DMS153 (cell line): ENCODE measurements at places on chromosomes 16 and 17.

GRCh38 chr17:75115555-75115954 is 5.8 kb downstream of the ARMC7 start:
- DNase-seq: no peak

DNA sequence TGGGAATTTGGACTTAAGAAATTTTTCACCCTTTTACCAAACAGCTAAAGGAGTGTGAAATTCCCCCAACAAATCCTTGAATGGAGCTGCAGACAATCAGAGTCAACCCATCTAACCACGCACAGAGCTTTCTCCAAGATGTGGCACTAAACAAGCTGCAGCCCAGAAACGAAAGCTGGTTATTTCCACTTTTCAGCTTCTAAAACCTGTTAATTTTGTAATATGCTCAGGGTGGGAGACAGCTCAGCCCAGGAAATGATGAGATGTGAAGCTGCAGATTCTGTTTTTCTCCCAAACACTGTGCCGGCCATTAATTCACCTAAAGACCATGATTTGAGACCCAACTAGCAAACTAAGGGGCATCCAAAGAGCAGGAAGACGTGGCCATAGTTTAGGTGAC is 33.2 kb upstream of the ABR start:
- no peak for DNase-seq

DNA sequence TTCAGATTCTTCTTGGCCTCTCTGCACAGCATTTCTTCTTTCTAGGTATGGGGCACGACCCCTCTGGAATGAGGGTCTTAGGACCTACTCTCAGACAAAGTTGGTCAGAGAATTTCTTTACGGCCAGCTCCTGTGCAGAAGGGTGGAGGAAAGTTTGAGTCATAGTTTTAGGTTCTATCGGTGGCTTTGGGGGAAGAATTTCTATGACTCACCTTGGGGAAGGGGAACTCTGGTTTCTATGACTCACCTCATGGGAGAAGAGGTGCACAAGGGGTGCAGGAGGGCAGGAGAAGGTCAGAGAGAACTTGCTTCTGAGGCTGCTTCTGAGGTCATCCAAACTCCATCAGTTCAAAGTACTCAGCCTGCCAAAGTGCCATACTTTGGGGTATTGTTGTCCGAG is 2.5 kb upstream of the ABCC12 start:
- no peak for DNase-seq

DNA sequence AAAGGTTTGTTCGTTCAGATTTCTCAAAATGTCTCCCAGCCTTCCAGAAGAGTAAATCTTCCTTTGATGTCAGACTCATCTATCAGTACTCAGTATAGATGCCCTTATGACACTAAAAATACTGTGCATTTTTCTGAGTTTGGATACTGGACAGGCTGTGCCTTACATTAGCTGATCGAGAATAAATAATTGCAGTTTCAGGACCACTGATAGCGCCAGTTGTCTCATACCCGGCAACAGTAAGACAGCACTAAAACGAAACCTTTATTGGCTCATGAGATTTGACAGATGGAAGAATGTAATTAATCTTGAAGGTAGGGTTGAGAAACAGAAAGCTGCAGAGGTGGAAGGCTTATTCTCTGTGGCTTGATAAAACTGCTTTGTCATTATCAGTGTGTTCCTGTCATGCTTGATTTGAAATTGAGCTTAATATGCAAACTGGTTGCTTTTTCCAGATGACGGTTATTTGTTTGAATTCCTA is 1.2 kb downstream of the ATP6V0A1 start:
- DNase-seq: no peak

DNA sequence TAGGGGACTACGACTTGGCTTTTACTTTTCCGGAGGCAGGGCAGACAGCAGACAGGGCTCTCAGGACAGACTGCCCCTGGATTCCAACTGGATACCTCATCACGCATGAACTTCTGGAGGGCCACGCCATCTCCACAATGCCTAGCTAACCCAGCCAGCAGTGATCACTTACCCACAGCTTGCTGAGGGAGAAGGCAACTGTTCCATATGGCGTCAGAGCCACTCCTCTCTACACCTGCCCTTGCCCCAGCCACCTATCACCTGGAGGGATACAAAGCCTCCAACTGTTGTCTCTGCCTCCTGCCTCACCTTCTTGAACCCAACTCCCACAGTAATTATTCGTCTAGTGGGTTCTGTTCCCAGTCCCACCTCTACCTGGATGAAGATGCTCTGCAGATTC is 8.8 kb downstream of the MYO19 start:
- no peak for DNase-seq

- DNase-seq: no peak
Measured at GRCh38 chr16:81629896-81630634, 149.0 kb upstream of the PLCG2 start.

- no peak for DNase-seq
Measured at GRCh38 chr16:75620326-75621169, 2.5 kb downstream of the ADAT1 start.

DNA sequence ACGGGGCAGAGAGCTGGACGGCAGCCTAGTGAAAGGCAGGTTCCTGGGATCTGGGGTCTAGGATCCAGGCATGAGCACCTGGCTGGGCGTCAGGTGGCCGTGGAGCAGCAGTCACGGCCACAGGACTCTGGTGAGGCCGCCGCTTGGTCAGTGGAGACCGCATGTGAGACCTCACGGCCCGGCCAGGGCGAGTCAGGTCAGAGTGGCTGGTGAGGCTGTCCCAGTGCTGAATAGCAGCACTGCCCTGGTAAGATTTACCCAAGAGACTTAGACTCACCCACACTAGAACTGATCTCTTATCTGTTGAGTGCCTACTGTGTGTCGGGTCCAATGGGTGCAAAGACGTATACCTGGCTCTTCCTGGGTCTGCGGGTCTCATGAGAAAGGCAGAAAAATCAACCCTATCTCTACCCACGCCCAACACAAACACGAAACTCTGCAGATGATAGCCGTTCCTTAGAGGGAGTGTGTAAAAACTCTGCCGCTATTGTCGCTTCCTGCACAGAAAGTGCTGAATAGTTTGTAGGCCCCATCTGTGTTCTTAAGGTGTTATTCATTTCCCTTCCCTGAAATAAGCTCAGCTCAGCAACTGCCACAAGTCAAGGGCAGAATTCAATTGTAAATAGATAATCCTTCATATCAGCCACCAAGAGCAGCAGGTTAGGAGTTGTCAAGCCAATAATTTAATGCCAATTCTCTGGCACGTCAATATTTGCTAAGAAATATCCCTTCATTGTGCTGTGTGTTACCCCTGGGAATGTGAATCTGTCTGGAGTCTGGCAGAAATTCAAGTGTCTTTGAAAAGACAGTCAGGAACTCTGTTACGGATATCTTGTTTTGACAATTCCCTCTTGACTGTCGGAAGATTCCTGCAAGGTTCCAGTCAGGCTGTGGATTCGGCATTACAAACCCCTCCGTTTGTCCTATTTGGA is 240.0 kb downstream of the NTN1 start:
- DNase-seq: no peak

GRCh38 chr17:39402244-39402889 is 941 bp upstream of the FBXL20 start:
- DNase-seq: peak; percentile 93

- DNase-seq: no peak
Measured at GRCh38 chr17:6098050-6098822, 28.1 kb downstream of the WSCD1 start.

- peak; percentile 42 for DNase-seq
Measured at GRCh38 chr16:89582614-89583196, 7.1 kb downstream of the CPNE7 start.

DNA sequence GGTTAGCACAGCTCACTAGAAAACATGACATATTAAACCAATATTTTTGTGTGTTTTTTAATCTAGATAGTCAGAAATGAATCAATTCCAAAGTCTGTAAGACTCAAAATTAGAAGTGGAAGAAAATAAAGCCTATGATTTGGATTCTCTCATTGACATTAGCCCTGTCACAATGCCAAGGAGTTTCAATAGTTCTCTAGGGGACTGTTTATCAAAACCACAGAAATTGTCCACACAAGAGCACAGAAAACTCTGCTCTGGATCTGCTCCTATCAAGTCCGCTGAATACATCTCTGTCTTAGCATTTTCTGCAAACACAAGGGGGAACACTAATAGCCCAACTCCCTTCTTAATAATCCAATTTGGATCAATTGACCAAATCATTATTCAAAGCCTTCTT is 152.0 kb downstream of the HS3ST3B1 start:
- no peak for DNase-seq

- DNase-seq: no peak
Measured at GRCh38 chr17:1413281-1413791, 13.3 kb upstream of the YWHAE start.

DNA sequence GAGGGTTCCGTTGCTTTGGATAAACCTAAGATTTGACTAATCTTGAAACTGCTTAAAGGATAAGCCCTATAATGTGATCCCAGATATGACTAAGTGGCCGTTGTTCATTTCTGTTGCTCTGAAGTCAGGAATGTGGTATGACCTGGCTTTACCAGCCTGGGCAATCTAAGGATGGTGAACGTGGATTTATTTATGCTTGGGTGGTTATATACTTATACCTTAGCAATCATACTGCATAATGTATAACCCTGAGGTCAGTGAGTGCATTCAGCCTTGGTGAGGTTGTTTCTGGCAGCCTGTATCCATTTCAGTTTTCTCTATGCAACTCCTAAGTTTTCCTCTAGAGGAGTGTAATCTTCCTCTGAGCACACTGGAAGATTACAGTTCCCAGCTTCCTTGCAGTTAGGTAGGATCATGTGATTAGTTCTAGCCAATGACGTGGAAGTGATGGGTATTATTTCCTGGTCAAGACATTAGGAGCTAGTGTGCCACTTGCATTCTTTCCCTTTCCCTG is 41.9 kb downstream of the FTO start:
- no peak for DNase-seq

- DNase-seq: no peak
Measured at GRCh38 chr16:5793556-5793955, 696.0 kb upstream of the EEF2KMT start.

DNA sequence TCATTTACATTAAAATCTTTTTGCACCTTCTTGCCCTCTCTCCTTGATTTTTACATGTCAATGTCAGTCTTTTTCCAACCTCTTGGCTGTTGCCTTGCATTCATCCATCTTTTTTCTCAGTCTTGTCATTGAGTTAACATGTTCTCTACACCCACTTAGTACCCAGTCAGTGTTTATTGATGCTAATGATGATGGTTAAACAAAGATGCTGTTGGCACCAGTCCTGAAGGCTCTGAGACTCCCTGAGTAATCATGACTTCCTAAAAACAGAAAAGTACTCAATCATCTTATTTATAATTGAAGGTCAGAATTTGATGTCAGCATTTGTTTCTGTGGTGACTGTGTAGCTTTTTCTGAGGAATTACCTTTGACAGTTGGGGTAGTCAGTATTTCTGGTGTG is 104.5 kb downstream of the NLK start:
- no peak for DNase-seq

- no peak for DNase-seq
Measured at GRCh38 chr17:40953881-40954280, 12.9 kb downstream of the KRT39 start.

DNA sequence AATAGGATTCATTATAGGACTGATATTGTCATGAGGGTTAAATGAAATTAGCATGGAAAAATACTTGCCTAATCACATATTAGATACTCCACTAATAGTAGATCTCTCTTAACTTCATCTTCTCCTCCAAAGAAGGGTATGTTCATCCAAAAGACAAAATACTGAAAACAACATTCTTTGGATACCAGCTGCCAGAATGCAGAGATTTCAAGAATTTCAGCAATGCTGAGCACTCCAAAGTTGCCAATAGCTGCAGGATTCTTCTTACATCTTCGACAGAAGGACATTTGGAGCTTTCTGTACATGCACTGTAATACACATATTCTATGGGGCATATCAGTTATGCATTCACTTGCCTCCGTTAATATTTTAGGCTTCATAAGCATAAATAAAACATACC is 436.5 kb downstream of the HAPSTR1 start:
- no peak for DNase-seq

- no peak for DNase-seq
Measured at GRCh38 chr17:50634224-50634914, at the start of gene ABCC3. Gene ABCC3 (plus strand): TSS chr17:50634881. CDS start chr17:50634937, 56 bp downstream.

GRCh38 chr16:54059319-54059718 is 227.3 kb downstream of the IRX3 start:
- DNase-seq: no peak

- DNase-seq: no peak
Measured at GRCh38 chr16:74753180-74753579, 21.4 kb downstream of the FA2H start.

DNA sequence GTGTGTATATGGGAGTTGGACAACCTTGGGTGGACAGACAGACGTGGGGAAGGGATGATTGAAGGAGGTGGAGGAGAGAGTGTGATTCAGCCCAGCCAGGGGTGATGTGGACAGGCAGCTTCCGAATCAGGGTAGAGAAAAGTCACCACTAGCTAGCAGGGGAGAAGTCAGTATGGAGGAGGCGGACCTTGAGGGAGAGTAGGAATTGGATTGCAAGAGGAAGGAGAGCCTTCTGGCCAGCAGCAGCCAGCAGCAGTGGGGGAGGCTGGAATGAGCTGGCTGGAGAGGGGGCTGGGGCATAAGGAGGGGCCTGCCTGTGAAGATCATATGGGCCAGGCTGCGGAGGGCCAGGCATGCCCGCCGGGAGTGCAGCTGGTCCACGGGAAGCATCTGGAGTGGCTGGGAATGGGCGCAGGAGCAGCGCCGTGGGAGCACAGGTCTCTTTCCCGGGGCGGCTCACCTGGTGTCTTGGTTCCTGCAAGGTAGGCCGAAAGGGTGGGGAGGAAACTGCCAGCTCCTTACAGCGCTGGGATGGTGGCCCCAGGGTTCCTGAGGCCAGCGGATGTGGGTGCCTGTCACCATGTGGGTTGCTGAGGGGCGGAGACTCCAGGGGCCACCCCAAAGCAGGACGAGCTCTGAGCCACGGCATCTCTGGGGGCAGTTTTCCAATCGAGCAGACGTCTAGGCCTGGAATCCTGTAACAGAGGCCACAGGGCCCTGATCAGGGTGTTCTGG is 235.3 kb downstream of the SEC14L1 start:
- DNase-seq: no peak

DNA sequence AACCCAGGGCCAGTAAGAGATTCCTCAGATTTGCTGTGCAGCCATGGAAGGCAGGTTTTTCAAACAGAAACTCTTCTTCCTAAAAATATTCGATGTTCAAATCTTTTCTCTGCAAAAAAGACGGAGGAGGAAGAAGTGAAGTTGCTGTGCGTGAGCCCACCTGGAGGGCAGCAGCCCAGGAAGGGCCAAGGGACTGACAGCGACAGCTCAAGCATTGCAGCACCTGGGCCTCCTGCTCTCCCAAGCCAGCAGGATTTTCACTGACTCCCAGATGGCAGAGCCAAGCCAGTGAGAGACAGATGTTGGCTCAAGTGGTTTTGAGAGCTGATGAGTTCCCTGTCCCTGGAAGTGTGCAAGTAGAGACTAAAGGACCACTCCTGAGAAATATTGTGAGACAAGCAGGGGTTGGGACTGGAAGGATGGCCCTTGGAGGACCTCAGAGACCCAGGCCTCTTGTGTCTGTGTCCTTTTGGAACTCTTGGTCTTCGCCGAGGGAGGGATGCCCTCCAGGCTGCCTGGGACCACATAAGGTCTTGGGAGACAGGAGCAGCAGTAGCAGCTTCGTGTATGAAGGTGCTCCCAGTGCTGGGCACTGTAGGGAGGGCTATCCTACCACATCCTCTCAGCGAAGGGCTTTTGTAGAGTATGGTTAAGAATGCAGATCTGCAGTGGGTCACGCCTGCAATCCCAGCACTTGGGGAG is 29.3 kb upstream of the TNFRSF13B start:
- DNase-seq: no peak
